ENCODE measurements at places on chromosomes 2 and 18.
A peak's percentile ranks its signal among the peaks of the same experiment; 100 is the strongest.

DNA sequence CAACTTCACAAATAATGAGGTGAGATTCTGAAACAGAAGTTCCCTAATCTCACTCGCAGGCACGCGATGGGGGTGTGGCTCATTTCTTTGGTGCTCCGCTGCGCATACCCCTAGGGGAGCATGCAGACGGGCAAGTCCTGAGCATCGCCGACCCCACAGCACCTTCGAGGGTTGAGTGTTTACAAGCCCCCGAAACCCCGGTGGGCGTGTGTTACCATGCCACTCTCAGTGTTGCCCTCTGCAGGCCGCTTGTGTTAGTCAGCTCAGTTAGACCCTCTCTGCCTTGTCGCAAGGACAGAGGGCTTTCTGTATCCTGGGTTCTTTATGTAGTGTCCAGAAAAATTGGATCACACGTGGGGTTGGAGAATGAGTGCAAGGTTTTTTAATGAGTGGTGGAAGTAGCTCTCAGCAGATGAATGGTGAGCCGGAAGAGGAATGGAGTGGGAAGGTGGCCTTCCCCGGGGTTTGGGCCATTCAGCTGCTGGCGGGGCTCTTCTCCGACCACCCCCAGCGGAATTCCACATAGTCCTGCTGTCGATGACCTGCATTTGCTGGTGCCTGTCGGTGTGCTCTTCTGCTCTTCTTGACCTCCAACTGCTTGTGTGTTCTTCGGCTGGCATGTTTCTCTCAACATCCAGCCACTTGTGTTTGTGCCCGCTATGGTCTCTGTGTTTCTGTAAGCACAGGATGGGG lies 191.3 kb downstream of the RPRM start:
- no peak for DNase-seq

GRCh38 chr18:58026395-58026794 lies 17.6 kb upstream of the NEDD4L start:
- DNase-seq = no peak

DNA sequence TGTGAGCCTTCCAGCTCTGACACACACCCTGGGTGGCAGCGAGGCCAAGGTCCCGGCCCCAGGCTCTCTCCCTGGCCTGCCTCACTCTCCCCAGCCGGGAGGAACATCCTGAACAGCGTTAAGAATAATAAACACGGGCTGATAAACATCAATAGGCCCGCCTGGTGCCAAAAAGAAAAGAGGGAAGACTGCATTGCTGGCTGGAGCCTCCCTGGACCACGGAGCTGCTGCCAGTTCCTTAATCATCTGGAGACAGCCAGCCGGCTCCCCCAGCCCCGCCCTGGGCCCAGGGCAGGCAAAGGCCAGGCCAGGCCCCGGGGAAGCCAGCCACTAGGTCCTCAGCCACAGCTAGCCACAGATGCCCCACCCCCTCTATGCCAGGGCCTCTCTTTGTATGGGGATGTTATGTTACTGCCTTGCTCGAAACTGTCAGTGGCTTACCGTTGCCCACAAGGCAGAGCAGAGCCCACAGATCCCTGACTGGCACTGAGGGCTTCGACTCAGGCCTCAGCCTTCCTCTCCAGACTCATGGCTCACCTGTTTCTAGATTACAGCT lies 293.7 kb downstream of the DYSF start:
- no peak for DNase-seq

GRCh38 chr2:239337877-239338484 lies 62.8 kb downstream of the HDAC4 start:
- no peak for DNase-seq

- DNase-seq = no peak
These were observed 40.5 kb downstream of the ANO7 start for GRCh38 chr2:241228860-241229516.

DNA sequence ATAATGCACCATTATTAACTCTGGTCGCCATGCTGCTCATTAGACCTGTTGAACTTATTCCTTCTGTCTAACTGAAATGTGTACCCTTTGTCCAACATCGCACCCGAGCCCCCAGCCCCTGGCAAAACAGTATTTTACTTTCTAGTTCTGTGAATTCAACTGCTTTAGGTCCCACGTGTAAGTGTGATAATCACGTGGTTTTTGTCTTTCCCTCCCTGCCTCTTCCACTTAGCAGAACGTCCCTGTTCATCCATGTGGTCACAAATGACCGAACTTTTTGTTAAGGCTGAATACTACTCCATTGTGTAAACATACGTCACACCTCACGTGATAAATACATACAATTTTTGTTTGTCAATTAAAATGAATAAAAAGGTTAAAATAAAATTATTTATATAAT lies 826.9 kb downstream of the DCDC2C start:
- no peak for DNase-seq

- DNase-seq = no peak
These were observed 322.7 kb downstream of the NOL4 start for GRCh38 chr18:33901894-33902512.

GRCh38 chr2:101036562-101036961 lies 34.5 kb downstream of the RPL31 start:
- DNase-seq = peak; percentile 2

- DNase-seq = no peak
These were observed 109.7 kb upstream of the CNTNAP5 start for GRCh38 chr2:123915380-123915779.

DNA sequence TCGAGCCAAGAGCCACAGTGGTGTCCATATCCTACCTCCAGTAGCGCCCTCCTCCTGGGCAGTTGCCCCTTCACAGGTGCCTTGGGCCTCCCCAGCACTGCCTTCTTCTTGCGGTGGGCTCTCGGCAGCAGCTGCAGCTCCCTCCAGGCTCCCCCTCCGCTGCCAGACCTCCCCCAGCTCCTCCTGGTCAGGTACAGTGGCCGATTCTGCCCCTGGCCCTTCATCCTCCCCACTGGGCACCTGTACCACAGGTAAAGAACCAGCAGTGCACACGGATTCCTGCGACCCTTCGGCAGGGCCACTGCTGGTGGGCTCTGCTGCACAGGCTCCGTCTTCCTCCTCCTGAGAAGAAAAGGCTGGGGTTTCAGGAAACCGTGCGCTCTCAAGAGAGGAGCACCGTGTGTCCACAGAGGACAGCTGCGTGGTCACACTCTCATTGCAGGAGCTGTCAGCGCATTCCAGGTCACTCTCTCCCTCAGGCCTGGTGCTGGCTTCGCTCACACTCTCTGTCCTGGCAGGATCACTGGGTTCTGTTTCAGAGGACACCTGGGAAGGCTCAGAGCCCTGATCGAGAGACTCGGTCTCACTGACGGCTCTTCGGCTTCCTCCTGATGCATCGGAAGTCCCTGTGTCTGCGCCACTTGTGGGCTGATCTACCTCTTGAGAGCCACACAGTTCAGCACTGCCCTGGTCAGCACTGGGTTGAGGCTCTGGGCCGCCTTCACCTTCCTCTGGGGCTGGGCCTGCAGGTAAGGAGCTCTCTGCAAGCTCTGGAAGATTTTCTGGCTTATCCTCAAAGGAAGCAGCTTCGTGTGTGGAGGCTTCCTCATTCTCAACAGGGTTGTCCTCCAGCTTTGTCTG lies 147.4 kb upstream of the STK17B start:
- no peak for DNase-seq

- no peak for DNase-seq
These were observed 17.8 kb downstream of the RASGRP3 start for GRCh38 chr2:33494155-33494779.

GRCh38 chr18:40274618-40275196 lies 1680.3 kb upstream of the PIK3C3 start:
- no peak for DNase-seq

DNA sequence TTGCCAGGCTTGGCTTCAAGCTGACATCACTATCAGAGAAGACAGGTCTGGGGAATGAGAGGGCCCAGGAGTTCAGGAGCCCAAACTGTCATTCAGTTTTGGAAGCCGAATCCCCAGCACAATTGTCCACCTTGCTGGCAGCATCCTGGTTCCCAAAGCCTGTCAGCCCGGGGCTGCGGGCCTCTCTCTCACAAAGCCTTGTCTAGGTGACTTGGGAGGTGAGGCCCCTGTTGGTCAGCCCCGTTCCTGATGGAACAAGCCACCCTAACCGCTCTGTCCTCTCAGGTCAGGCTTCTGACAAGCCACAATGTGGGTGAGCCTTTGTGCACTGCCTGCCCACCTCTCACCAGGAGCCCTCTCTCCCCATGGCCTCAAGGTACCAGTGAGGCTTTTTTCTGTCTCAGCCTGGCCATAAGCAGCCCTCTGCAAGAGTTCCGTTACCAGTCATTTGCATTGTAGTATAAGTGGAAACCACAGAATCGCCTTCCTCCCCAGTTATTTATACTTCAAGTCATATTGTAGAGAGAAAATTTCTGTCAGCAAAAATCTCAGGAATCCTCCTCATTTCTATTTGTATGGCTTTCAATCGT lies 100.6 kb downstream of the MSH2 start:
- no peak for DNase-seq

DNA sequence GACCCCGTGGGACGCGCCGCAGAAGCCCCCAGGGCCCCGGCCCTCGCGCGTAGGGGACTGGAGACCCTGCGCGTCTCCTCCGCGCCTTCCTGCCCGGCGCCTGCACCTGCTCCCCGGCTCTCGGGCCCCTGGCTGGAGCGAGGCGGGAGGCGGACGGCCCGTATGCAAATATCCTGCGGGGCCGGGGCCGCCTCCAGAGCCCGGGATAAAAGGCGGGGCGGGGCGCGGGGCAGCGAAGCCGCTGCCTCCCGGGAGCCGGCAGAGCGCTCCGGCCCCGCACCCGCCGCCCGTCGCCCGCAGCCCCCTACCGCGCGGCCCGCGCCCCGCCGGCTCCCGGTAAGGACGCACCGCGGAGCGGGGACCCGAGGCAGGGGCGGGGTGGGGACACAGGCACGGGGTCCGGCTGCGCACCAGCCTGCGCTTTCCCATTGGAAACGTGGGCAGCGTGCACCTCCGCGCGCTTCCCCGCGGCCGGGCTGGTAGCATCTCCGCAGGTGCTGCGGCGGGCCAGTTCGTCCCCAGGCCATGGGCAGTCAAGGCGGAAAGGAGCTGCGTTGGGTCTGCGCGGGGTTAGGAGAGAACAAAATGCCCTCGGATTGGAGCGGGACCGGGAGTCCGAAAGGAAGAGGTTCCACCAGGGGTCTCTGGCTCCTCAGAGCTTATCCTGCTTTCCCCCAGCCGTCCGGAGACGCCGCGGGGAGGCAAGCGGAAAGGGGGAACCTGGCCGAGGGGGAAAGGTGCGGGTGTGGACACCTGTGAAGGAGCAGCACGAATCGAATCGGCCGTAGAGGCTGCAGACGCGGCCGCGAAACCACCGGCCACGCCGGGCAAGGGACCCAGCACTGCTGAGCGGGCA lies at the start of gene ATP6V1C2:
ATP6V1C2 (plus strand) TSS at position 235 of the 856 bp plus-strand sequence. CDS start 1,220 bp downstream, outside the sequence.
- no peak for DNase-seq

DNA sequence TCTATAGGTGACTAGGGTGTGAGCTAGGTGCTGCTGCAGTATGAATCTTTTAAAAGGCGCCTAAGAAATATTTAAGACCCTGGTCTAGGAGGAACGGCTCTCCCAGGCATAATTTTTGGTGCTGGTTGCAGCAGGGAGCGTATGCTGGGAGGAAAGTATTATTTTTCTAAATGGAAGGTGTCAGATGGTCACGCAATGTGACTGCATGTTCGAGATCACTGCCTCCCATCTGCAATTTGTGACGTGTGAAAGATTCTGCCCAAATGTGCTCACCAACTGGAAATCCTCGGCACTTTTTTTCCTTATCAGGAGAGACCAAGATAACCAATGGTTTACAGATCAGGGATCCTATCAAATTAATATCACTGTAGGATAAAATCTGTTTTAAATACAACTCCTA lies 95.6 kb upstream of the KLHL14 start:
- no peak for DNase-seq

DNA sequence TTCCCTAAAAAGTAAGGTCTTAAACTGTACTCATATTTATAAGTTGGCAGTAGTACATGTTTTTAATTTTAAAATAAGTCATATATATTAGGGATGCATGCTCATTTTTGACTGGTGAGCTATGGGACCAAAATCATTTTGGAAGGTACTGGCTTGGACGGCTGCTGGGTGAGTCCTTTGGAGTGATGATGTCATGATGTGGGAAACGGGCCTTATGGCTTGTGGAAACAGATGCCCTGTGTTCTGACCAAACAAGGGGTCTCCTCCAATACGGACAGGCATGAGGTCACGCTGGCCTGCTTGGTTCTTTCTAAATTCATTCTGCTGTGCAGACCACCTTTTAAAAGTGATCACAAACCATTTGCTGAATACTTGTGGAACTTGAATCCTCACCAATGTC lies 109.2 kb upstream of the MGAT5 start:
- DNase-seq = no peak

DNA sequence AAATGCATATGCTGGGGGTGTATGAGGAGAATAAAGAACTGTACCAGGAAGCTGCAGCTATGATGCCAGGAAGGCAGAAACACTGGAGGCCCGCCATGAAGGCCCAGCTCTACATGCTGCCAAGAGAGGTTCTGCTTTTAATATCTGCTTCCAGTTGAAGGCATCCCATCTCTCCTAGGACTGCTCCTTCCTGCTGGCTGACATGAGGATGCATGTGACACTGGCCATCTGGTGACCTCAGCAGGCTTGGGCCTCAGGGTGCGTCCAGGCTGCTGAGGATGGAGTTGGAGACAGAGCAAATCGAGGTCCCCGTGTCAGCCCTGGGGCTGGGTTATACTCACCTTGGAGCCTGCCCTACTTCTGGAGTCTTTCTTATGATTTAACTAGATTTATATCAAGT lies 49.0 kb downstream of the PSMG2 start:
- no peak for DNase-seq

- DNase-seq = no peak
These were observed 258.8 kb downstream of the ZNF407 start for GRCh38 chr18:74856434-74856833.

DNA sequence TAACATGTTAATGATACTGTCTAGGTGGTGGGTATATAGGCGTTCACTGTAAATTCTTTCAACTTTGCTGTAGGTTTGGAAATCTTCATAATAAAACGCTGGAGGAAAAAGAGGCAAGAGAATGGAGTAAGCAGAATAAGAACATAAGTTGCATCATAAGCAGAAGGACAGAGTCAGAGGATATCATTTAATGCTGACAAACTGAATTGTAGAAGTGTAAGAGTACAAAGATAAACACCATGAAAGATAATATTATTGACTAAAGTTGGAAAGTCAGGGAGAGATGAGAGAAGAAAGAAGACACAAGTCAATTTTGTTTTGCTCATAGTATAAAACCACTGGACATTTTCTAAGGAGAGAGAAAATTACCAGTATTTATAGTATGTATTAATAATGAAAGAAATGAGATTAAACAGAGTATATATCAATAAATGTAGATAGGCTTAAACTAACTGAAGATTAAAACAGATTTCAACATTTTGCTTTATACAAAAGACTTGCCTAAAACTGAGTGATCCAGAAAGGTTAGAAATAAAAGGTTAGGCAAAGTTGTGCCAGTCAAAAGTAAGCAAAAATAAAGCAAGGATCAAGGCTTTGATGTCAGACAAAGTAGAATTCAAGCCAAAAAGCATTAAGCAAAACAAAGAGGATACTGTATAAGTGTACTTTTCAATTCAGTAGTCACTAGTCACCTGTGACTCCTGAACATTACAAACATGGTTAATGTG lies 42.4 kb upstream of the VIT start:
- no peak for DNase-seq

GRCh38 chr18:24658302-24658701 lies 197.9 kb downstream of the HRH4 start:
- DNase-seq = no peak

All from NCI-H1092 treated with DMSO at 0.1 percent for 48 hours (cell line).